ENCODE measurements at places on chromosomes 13 and 19. TPM values are rescaled to one million over a fixed set of nuclear protein-coding genes. Genes with fewer than 3 reads are reported as not detected.

CCDC106 gene
- total RNA-seq = 10.5 TPM

CARM1 gene
- total RNA-seq = 41.0 TPM

CSNK1G2 gene
- total RNA-seq = 68.8 TPM

DNA sequence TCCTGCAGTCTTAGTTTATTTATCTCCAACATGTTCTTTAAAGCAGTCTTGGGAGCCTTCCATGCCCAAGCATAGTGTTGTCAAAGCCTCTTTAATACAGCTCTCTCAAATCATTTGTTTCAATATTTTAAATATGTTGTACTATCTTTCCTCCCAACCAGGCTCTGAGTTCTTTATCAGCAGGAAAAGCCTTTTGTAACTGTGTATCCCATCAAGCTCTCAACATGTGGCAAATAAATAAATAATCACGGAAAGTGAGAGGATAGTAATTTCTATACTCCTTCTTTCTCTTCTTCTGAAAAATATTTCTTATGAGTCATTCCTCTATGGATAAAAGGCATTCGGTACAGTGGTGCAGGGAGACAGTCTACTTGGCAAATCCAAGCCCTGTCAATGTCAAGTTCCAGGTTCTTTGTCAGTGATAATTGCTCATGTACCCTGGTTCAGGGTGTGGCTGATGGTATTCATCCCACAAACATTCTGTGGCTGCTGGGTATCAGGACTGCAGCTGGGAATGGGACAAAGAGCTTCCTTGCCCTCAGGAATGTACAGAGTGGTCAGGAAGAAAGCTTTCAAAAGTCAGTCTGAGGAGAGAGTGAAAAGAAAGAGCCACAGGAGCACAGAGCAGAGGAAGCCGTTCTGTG is 384.3 kb downstream of the EFNB2 start:
- peak; percentile 83 for DNase-seq

- DNase-seq = no peak
Measured at GRCh38 chr13:42392716-42393572, 121.0 kb downstream of the AKAP11 start.

- DNase-seq = no peak
Measured at GRCh38 chr13:114024603-114025404, 50.9 kb upstream of the C13orf46 start.

Measured in osteoblast (primary cell).